ENCODE measurements at places on chromosomes 2 and 18.
A peak's percentile ranks its signal among the peaks of the same experiment; 100 is the strongest.

DNA sequence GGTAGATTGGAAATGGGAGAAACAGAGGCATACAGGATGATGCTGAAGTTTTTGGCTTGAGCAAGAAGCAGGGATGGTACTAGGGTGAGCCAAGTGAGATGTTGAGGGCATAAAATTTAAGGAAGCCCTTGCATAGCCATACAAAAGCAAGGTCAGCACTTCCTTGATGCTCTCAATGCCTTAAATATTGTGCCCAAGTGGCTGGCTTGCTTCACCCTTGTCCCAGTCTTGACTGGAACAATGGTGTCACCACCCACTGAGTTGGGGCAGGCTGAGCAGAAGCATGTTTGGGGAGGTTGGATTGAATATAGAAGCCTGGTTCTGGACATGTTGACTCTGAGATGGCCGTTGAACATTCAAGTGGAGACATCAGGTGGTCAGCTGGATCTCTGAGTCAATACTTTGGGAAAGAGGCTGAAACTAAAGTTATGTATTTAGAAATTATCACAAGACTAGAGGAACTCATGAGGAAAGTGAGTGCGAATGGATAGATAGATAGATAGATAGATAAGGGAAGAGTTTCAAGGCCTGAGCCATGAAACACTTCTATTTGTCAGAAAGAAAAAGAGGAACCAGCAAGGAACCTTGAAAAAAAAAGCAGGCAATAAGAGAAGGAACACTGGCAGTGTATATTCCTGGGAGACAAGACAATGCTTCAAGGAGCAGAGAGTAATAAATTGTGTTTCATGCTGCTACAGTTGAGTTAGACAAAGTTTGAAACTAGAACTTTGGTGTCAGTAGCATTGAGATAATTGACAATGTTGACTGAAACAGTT is 43.0 kb upstream of the HNMT start:
- DNase-seq, result no peak

GRCh38 chr18:8107426-8107825 is 501.8 kb upstream of the RAB12 start:
- no peak for DNase-seq

DNA sequence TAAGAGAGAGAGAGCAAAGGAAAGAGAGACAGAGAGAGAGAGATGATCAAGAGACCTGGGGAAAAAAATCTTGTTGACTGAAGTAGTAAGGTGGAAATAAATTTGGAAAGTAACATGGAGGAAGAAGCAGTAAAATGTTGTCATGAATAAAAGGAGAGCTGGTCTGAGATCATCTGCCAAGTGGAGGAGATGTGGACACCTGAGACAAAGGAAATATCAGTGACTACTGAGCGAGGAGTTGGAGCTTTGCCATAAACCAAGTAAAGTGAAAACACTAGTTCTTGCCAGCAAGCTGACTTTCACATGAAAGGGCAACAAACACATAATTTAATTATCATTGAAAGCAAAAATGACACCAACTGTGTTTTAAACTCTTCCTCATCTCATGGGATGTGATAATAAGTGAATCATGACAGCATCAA is 49.0 kb upstream of the DSG1 start:
- no peak for DNase-seq

DNA sequence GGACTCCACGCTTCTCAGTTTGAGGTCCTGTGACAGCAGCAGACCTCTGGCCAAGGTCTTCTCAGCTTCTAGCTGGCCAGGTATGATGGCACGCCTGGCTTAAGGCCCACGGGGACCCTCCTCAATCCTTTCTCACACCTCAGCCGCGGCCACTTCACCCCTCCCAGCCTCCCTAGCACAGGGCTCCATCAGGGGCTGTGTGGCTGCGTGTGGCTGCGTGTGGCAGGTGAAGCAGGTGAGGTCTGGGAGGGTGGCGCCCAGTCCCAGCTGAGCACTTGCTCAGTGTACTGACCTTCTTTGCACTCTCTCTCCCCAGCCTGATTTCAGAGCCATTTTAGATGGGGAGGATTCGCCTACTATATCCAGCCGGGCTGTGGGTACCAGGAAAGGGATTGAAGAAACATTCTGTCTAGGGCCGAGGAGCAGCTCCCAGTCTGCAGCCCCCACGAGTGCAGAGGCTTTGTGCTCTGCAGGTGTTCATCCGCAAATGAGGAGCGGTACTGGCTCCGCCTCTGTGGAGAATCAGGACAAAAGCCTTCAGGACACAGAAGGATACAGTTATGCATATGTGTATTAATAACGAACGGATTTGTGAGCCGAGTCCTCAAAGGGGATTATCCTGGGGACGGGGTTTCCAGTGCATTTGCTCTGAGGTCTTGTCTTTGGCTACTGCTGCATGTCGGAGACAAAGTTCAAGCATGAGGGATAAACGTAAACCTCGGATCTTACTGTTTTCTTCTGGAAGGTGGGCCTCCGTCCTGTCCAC is 236.9 kb upstream of the RAB6C start:
- no peak for DNase-seq

DNA sequence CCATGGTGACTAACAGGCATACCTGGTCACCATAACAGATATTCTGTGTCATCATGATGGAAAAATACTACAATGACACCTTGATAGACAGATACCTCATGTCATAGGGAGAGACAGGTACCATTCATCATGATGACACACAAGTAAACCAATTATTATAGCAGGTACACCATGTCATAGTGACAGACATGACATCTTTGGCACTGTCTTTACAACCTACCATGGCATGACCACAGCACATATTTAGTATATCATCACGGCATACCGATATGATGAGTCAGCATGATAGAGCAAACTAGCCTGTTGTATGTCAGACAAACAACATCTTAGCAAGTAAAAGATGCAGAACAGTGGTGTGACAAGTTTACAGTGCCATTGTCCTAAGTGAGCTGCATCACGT is 101.3 kb upstream of the KLHL29 start:
- DNase-seq, result no peak

GRCh38 chr18:23257686-23258565 is 122.6 kb downstream of the CABLES1 start:
- DNase-seq, result no peak

DNA sequence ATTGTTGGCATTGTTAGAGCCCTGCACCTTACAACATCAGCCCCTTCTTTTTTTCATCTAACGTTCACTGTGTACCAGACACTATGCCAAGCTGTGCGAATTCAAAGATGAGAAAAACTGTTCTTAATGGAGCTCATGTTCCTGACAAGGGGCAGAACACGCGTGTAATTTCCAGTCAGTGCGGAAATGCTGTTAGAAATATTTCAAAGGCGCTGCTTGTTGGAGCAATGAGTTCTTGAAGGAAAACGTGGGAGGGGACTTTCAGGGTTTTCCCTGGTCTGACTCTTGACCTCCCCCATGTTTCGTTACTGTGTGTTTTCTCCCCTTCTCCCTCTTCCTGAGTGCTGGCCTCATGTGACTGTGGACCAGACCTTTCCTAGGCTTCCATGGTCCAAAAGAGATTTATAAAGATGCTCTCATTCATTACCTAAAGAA is 1.5 kb downstream of the MTHFD2 start:
- no peak for DNase-seq

GRCh38 chr2:12428786-12429185 is 287.9 kb upstream of the TRIB2 start:
- no peak for DNase-seq

GRCh38 chr2:43071599-43072550 is 154.5 kb downstream of the ZFP36L2 start:
- no peak for DNase-seq

DNA sequence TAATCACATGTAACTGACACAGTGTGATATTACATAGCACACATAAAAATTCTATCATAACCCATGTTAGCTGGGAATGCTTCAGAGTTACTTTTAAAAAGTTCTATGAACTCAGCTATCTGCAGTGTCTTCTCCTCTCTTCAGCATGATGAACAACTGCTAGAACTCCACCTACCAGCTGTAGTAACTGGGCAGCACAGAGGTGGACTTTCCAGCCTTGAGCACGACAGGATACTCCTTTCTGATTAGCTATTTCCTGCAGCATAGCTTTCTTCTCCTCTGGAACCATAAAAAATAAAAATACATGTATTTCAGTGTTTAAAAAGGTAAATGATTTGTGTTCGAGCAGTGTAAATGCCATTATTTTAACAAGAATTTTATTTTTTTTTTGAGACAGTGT is 59.5 kb upstream of the AMMECR1L start:
- DNase-seq, result no peak

DNA sequence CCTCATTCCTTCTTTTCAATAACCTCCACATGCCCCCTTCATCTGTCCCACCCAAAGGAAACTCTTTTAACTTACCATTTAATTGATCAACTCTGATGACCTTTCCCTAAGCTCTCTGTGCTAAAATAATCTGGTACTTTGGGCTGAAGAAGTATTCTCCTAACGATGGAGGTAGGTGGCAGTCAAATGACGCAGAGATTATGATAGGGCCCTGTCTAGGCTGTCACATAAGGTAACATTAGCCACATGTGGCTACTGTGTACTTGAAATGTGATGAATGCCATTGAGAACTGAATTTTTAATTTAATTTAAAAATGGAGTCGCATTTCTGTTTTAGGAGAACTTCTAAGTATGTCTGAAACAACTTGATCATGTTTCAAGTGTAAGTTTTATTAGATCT is 140.5 kb upstream of the TNP1 start:
- no peak for DNase-seq

DNA sequence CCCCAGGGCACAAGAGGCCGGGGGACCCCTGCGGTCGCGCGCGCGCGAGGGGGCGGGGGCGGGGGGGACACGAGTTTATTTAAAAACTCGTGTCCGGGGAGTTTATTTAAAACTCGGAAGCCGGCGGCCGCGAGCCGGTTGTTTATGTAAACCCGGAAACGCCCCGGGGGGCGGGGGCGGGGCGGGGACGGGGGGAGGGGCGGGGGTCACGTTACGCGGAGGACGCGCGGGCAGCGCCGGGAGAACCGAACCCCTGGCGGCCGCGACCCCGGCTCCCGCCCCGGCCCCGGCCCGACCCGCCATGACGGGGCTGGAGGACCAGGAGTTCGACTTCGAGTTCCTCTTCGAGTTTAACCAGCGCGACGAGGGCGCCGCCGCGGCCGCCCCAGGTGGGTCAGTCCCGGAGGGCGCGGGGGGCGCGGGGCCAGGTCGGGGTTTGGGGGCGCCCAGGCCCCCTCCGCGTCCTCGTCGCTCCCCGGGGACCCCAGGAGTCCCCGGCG is 4.4 kb downstream of the NFATC1 start:
- DNase-seq, result peak; percentile 30

DNA sequence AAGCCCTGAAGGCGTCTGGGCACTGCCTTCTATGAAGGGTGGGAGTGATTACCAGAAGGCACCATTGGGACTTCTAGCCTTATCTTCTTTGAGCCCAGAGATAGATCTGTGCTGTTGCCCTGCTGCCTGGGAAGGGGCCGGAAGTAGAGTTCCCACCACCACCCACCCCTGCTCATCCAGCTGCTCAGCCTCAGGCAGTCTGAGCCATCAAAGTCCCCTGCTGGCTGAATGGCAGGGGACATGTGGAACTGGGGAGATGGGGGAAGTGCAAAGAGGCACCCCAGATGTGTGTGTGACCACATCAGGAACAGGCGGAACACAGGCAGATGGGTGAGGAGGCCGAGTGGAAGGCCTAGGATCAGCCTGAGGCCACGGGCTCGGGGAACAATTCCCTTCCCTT is 3.3 kb upstream of the WNT10A start:
- peak; percentile 27 for DNase-seq

- no peak for DNase-seq
Measured at GRCh38 chr18:57809190-57809589, 6.1 kb upstream of the ATP8B1 start.

GRCh38 chr2:210617732-210618330 is 61.4 kb downstream of the CPS1 start:
- no peak for DNase-seq

DNA sequence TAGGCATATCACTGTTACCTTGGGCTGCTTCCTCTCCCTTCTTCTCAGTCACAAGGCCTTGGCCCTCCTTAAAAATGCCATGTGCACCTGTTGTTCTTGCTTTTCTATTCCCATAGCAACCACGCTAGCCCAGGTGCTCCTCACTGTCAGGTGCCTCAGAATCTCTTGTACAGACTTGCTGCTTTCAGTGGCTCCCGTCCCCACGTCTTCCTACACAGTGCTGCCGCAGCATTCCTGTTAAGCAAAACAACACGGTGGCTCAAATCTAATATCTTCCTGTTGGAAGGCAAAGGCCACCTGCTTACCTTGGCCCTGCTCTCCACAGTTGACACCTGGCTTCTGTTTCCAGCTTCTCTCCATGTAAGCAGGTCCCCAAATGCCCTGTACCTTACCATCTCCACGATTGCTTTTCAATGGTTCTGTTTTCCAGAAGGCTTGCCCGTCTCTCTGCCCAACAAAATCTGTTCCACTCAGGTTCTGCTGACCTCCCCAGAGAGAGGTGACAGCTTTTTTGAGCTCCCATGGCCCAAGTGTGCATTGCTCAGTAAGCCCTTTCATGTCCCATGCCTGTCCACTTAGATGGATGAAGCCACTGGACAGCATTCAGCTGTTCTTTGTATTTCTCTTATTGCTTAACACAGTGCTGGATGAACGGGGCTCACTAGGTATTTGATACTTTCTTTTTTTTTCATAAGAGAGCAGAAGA is 240.4 kb downstream of the PRKCE start:
- no peak for DNase-seq

GRCh38 chr18:35088921-35089320 is 47.7 kb downstream of the MAPRE2 start:
- DNase-seq, result no peak

DNA sequence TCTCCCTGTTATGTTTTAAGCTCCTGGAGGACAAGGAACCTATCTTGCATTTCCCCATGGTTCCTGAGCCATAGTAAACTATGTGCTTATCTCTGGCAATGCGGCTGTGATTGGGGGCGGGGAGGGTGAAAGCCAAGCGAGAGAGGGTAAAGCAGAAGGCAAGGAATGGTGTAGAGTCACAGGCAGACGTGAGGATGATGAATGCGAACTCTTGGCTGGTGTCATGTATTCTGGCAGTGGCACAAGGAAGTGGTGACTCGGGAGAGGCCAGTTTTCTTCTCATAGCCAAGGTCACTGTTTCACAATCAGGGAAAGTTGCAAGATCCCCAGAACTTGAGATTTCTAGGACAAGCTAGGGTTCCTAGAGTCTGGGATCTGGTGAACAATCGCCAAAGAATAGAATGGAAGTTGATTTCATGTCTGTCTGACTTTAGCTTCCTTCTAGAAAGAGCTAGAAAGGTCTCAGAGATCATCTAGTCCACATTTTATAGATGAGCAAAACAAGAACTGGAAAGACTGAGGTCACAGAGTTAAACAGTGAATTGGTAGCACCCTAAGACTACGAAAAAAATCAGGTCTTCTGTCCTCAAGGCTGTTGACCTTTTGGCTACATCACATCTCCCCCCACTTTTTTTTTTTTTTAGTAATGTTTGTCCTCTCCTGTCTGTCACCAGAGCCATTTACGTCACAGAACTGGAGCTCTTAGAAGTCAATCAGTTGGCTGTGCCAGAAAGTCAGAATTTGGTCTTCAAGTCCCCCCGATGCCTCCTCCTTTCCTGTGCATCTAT is 137.0 kb downstream of the BCL11A start:
- no peak for DNase-seq

DNA sequence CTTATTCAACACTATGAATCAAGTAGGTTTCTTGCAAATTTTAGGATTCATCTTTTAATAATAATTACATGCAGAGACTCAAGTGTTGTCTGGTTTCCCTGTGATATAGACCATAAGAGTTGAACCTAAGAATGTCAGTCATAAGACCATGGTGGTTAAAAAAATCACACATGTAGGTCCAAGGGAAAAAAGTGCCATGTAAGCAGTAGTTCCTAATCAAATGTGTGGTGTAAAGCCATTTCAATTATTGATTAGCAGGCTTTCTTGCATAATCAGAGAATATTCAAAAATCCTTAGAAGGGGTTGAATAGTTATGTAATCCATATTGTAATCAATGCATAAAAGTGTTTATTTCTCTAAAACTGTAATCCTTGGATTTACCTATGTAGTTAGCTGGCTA is 93.8 kb downstream of the DCC start:
- no peak for DNase-seq

- no peak for DNase-seq
Measured at GRCh38 chr2:170310876-170311502, 133.0 kb downstream of the MYO3B start.
